RKO (cell line): ENCODE measurements at places on chromosomes 1 and 21.

GRCh38 chr1:63813829-63814277 lies 40.0 kb downstream of the ROR1 start:
- DNase-seq: no peak

GRCh38 chr1:234326497-234327366 lies 46.5 kb upstream of the COA6 start:
- peak; percentile 39 for DNase-seq

- DNase-seq: peak; percentile 49
Measured at GRCh38 chr1:185917646-185918045, 183.5 kb downstream of the HMCN1 start.

GRCh38 chr1:29478879-29479278 lies 242.6 kb downstream of the PTPRU start:
- DNase-seq: no peak

DNA sequence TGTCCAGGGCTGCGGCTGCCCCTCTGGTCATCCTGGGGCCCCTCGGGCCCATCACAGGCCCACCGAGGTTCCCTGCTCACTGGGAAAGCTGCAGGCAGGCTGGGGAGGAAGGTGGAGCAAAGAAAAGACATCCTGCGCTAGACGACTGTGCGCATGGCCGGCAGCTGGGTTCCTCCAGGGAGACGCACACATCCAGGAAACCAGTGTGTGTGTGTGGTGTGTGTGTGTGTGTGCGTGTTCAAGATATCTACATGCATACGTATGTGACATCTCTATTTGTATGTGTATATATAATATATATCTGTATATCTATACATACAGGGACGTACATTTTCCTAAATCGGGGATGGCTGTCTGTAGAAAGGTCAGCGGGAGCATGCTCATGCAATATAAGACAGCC lies 63.7 kb downstream of the ACOT7 start:
- no peak for DNase-seq

DNA sequence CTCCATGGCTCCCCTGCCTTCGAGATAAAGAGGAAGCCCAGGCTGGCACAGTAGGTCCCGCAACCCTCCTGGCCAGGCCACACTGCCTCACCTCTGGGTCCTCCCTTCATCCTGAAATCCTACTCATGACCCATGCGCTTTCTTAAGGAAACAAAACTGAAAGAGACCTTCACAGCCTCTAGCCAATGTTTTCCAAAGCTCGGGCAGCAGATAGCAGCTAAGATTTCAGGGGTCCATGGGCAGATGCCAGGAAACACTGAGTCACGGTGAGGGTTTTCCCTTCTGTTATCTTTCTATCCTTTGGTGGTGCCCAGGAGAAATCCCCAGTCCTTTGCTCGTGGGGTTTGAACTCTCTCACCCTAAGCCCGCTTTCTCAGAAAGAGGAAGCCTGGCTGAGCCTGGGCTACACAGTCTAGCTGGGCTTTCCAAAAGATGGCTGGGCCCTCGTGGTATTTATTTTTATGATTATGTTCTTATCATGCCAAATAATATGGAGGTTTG lies 26.6 kb downstream of the TTC39A start:
- no peak for DNase-seq

- DNase-seq: no peak
Measured at GRCh38 chr1:87236585-87236984, 92.1 kb upstream of the LMO4 start.

DNA sequence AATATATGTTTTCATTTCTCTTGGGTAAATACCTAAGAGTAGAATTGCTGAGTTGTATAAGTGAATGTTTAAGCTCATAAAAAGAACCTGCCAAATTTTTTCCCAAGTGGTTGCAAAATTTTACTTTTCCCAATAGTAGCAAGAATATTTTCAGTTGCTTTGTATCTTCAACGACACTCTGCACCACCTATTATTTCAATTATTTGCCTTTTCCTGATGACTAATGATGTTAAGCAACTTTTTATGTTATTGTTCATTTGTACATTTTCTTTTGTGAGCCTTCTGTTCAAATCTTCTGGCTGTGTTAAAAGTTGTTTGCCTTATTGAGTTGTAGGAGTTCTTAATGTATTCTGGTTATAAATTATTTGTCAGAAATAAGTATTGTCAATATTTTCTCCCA lies 299.1 kb upstream of the NRIP1 start:
- no peak for DNase-seq

DNA sequence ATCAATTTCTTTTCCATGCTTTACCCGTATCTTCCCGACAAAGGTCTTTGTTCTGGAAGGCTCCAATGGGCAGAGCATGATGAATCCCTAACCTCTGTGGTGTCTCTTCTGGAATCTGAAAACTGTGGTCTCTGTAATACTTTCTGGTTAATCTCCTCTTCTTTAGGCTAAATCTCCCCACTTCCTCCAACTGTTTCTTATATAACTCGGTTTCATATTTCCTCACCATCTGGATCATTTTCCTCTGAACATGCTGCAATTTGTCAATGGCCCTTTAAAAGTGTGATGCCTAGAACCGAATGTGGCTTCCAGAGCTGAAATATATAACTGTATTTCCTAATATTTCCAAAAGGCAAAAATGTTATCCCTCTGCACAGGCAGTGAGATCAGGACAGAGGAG lies 66.1 kb downstream of the ALG14 start:
- DNase-seq: no peak

DNA sequence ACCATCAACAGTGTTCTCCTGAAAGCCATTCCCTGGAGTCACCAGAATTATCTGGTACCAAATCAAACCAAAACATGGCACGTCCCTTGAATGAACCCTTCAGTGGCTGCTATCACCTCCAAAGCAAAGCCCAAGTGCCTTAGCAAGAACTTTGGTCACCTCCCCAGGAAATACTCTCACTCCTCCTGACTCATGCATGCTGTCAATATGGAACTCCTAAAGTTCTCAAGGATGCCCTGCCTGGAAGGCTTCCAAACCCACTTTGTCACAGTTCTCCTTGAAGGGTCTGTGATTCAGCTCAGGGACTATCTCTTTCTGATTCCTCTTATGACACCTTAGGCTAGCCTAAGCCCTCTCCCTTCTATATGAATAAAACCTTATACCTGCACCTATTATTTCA lies 146.1 kb upstream of the RUNX1 start:
- DNase-seq: no peak

DNA sequence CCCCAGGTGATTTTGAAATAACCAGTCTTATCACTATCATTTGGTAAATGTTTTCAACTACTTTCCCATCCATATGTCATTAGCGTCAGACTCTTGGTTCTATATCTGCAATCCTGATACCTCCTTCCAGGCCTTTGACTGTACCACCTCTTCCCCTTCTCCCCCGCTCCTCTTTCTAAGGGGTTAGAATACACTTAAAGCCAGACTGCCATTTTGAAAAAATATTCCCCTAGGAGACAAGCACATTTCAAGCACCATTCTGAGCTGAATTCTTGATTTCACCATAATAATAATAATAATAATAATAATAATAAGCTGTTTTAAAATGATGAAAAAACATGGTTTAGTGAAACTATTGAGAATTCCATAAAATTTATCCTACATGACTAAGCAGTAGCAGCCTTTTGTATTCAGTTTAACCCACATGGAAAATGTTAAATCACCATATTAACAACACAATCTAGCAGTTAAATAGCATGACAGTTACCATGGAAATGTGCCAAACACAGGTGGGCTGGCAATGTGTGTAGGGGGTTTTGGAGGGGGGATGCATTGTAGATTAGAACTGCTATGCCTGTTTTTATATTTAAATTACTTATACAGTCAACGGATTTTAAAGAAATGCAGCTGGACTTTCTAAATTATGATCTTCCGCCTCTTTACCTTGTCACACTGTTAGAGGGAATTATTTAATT lies 480.2 kb upstream of the DEPDC1 start:
- no peak for DNase-seq
